Stimulated activated CD8-positive, alpha-beta memory T cell treated with anti-CD3 and anti-CD28 coated beads, Interleukin-7, amount 100 ng/mL, for 48 hours (primary cell): ENCODE measurements at places on chromosomes 2 and 18.

GRCh38 chr2:16005816-16006536, 65.6 kb downstream of the MYCN start:
- no peak for DNase-seq

- DNase-seq: no peak
Observed at GRCh38 chr2:46257476-46257875, 39.7 kb upstream of the EPAS1 start.

GRCh38 chr2:3728104-3729054, 25.0 kb downstream of the DCDC2C start:
- no peak for DNase-seq

DNA sequence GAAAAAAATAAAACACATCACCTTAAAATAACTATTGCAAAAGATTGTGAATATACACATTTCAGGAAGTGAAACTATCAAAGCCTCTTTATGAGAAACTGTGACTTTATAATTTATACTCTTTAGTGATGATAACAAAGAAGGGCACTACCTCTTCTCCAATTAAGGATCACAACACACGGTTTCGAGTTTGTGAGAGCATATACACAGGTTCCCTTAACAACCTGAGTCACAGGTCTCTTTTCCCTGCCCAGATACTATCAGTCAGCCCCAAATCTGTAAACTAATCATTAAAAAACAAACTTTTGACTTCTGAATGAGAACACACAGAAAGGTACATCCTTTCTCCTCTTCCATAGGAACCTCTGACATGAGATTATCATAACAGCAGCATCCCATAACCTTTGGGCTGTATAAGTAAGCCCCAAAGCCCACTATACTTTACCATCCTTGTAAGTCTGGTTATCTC, 44.9 kb downstream of the PTPN2 start:
- no peak for DNase-seq

GRCh38 chr2:67626656-67627055, 229.5 kb downstream of the ETAA1 start:
- no peak for DNase-seq

DNA sequence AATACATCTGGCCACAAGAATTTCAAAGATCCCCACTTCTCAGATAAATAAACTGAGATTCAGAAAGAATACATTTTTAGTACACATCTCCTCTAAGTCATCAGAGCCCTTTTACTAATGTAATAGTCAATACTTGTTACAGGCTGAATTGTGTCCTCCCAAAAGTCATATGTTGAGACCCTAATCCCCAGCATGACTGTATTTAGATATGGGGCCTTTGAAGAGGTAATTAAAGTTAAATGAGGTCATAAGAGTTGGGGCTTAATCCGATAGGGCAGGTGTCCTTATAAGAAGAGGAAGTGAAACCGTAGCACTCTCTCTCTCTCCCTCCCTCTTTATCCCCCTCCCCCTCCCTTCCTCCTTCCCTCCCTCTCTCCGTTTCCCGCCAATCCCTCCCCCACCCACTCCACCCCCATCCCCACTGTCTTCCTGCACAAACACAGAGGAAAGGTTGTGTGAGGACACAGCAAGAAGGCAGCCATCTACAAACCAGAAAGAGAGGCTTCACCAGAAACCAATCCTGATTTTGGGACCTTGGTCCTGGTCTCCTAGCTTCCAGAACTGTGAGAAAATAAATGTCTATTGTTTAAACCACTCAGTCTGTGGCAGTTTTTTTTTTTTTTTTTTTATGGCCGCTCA, 66.6 kb upstream of the ZNF397 start:
- DNase-seq: no peak

GRCh38 chr2:121260370-121261154, 24.4 kb downstream of the TFCP2L1 start:
- DNase-seq: no peak

DNA sequence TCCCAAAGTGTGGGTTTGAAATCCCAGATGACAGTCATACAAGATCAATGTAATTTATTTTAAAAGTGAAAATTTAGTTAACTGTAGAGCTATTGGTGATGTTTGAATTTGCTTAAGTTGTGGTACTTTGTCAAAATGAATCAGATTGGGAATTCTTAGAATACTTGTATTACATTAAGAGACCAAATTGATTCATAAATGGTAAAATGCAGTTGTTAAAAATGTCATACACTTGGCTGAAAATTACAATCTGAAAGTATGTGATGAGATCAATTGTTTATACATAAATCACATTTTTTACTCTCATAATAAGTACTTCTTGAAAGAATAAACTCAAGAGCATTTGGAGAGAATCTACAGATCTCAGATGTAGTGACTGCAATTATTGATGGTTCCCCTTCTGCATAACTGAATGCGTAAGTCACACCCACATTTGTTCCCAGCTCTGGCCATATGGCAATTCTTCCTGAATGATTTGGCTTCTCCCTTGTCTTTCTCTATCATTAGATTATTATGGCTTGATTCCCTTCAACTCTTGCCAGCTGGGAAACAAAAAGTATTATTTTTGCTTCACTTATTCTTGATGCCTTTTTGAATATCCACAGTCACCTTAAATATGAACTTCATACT, 558.5 kb downstream of the CPS1 start:
- no peak for DNase-seq

DNA sequence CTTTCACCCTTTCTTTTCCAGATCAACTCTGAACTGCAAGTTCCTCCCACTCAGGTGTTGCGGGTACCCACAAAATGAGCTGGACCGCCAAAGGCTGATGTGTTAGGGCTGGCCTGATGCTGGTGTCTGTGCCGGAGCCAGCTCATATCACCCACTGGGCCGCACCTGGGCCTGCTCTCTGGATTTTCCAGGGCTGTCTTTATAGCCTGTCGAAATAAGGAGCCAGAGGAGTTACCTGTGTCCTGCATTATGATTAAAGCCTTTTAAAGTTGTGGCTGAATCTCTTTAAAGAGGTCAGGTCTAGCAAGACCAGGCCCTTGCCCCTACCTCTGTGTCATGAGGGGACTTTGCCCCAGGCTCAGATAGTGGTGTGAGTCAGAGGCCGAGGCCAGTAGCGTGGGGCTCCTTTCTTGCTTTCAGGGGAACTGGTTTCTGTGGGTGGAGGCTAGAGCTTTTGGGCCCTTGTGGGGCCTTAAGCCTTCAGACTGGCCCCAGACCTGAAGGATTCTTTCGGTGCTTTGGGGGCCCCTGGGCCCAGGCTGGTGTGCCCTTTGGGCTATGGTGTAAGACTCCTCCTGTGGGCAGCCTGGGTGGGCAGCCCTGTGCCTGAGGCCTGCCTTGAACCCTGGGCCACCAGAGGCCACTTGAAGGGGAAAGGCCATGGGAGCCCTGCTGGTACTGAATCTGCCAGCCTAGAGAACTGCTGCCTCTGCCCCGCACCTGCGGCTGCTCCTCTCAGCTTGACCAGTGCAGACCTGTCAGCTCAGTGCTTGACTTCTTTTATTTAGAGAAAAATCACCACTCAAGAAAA, 21.3 kb downstream of the OTOF start:
- no peak for DNase-seq

DNA sequence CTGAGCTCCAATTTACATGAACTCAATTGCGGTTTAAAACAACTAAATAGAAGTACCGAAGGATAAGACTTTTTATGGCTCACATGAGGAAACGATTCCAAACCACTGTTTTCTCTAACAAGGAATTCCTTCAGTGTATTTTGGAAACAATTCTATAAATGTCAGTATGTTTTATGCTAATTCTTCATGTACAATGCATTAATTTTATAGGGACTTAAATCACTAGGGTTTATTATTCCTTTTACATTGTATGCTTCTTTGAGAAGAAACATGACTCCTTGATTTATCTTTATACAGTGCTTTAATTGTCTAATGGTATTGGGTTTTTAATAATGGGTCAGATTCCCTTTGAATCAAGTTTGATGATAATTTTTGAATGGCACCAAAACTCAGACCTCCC, 566.8 kb downstream of the EPHA4 start:
- no peak for DNase-seq

DNA sequence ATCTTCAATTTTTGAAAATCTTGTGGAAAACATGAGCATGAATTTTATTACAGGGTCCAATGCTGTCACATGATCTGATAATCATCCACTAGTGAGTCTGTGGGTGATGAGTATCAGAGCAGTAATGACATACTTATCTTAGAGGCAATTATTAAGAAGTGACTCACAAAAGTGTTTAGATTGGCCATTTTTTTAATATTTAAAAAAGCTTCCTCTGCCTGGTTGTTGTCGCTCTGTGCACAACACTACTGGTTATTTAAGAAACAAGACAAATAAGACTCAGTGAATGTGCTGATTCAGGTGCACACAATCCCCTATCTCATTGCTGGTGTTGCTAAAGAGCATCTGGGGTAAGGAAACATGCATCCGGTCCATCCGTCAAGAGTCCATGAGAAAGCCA, 665.8 kb upstream of the ZEB2 start:
- no peak for DNase-seq

GRCh38 chr2:167860082-167860481, 387.3 kb downstream of the STK39 start:
- no peak for DNase-seq

DNA sequence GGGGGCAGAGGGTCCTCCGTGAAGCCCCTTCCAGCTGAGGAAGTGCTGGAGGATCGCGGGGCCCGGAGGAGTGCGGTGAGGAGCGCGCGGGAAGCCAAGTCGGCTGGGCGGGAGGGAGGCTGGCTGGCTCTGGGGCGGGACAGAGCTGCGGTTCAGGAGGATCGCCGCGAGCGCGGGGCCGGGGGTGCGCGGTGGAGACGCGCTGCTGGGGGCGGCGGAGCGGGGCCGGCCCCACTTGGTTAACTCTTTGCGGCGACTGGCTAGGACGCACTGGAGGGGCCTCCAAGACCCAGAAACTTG, 464 bp downstream of the CYBRD1 start:
- DNase-seq: no peak
